ENCODE measurements at places on chromosomes 5 and 9.

DNA sequence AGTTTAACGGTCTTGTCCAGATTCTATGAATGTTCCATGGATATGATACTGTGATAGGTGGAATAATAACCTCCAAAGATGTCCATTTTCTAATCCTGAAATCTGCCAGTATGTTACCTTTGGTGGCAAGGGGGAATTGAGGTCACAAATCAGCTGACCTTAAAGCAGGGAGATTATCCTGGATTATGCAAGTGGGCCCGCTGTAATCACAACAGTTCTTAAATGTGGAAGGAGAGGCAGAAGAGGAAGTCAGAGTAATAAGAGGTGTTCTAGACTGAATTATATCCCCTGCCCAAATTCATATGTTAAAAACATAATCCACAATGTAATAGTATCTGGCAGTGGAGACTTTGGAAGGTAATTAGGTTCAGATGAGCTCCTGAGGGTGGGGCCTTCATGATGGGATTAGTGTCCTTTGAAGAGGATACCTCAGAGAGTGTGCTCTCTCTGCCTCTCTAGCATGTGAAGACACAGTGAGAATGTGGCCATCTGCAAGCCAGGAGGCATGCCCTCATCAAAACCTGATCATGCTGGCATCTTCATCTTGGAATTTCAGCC is 47.6 kb upstream of the ZFAND5 start:
- no peak for DNase-seq

- no peak for DNase-seq
These were observed 85.8 kb upstream of the TAS2R1 start for GRCh38 chr5:9715891-9716335.

GRCh38 chr9:122307925-122308324 is 43.2 kb downstream of the MRRF start:
- DNase-seq = no peak

DNA sequence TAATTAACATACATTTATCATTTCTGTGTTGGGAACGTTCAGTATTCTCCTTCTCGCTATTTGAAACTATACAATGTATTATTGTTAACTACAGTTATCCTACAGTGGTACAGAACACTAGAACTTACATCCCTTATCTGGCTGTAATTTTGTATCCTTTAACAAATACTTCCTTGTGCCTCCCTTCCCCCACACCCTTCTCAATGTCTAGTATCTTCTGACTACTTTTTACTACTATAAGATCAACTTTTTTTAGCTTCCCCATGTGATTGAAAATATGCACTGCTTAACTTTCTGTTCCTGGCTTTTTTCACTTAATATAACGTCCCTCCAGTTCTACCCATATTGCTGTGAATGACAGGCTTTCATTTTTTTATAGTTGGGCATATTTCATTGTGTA is 253.5 kb downstream of the RAB3C start:
- DNase-seq = no peak

DNA sequence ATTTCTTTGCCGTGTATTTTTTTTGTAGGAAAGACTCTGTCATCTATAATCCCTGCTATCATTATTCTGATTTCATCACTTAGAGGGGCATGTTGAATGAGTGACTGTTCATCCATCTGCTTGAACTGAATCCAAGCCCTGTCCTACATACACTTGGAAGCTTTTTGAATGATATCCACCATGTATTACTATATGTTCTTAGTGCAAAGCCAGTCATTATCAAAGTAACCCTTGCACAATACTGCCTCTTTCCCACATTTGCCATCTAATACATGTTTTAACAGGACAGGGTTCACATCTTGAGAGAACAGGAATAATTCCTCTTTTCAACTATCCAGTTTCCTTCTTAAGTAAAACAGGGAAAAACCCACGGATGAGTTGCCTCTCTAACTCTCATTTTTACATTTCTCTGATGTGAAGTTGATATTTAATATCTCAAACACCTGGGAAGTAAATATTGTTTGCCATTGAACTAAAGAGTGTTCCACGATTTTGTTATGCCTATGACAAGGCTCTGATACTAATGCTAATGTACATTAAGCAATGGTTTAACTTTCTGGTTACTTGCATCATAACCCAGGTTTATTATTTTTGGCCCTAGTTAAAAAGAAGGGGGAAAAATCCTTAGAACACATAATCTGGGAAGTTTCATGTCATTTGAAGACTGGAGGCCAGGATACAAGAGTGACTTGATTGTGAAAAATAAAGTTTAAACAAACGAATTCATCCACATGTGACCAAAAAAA is 103.7 kb upstream of the TARS1 start:
- no peak for DNase-seq
